ENCODE measurements at places on chromosomes 7 and 10.

- DNase-seq, result no peak
Measured at GRCh38 chr7:14902589-14903067, at the start of gene DGKB. Gene DGKB, minus strand, starts transcription at chr7:14902751.

DNA sequence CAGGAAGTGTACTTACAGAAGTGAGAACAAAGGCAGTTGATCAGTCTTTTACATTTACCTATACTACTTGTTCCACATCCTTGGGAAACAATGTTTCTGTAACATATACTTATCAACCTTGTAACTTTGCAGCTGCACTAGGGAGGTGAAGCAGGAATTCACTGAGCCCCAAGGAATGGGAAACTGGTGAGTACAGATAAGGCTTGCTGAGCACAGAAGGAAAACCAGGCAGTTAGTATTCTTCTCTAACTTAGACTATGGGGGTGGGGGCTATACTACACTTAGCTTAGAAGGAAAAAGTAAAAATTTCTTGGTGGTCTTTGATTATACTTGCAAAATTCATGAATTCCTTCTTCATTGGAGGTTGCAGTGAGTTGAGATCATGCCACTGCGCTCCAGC is 6.9 kb upstream of the ZNF33A start:
- DNase-seq, result no peak

DNA sequence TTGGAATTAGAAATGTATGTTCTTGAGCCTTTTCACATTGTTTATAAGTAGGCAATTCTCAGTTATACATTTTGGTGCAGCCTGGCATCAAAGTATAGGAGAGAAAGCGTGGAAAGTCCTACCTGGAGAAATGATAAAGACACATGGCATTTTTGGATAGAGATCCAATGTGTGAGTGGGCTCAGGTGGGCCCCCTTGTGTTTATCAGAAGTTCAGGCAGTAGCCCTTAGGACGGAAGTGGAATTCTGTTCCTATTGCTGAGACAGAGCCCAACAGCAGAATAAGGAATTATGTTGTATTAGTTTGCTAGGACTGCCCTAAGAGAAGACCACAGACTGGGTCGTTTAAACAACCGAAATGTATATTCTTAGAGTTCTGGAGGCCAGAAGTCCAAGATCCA is 85.2 kb upstream of the AMPH start:
- no peak for DNase-seq

DNA sequence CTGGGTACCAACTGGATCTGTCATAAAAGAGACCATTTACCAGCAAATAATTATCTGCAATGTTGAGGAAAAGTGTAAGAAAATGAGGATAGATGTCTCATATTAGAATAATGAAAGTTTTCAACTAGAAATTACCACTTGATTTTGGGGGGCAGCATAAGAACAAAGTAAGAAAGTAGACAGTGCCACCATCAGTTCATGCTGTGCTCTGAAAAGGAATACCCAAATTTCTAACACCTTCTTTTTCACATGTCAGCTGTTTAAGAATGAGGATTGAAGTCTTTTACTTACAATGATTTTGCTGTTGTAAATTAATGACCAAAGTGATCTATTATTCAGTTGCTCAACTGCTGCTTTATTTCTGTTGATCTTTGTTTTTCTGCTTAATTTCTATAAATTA is 578.3 kb downstream of the ETV1 start:
- DNase-seq, result no peak

GRCh38 chr10:27536437-27536836 is 32.3 kb downstream of the RAB18 start:
- no peak for DNase-seq

GRCh38 chr7:64946772-64947171 is 43.7 kb downstream of the ZNF273 start:
- DNase-seq, result no peak

DNA sequence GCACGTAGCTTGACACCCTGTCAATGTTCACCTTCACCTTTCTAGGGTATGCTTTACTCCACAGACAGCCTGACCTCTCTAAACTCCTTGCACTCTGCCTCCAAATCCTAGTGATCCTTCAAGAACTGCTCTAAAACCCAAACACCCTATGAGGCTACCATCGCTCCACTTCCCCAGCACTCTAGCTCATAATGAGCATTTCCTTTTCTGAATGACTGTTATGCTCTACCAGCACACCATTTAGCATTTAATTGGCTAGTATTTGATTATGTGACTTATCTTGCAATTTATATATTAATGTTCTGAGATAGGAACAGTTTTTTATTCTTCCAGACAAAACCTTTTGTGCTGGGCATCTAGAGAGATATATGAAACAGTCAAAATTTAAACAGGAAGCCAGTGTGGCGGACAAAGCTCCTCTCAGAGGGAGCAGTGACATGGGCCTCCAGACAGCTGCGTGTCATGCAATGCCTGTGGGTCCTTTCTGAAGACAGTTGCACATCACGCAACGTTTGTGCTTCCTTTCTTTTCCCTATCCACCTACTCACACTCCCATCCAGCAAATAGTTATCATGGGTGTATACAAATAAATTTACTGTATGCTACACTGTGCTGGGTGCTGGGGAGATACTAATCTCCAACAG is 86.3 kb downstream of the ALOX5 start:
- no peak for DNase-seq

DNA sequence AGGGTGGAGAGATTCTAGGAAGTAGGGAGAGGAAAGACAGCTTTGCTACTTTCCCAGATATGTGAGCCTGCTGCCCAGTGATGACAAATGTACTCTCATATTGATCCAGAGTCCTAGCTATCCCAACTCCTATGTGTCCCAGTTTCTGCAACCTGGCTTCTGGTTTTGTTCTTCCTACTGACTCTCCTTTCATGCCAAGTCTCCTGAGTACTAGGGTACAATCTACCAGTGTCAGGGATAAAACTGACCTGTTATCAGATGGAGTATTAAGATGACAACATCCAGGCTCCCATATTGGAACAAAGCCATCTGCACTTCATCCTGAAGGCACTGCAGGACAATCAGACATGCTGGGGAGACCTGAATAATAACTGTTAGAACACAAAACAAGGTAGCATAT is 233.7 kb upstream of the PHYHIPL start:
- no peak for DNase-seq

Measured in activated CD4-positive, alpha-beta T cell treated with anti-CD3 and anti-CD28 coated beads for 24 hours (primary cell).